NCI-H526 (cell line): ENCODE measurements at places on chromosomes 1 and 21.

DNA sequence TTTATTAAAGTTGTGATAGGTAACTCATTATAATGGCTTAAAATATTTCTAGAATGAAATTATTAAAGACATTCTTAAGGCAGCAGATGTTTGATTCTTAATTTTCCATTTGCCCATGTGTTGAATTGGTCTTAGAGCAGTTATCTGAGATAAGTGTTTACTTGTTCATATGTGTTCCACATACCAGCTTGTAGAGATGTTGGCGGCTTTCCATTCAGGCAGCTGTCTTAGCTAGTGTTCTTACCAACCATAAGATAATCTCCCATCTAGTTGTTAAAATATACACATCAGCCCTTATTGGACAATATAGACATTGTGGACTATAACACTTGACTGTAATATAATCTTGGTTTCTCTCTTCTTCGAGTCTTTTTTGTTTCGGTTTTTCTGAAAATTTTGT, 1372.9 kb upstream of the ADGRL2 start:
- DNase-seq, result no peak

- DNase-seq, result no peak
Measured at GRCh38 chr1:46183079-46183847, 7.0 kb upstream of the P3R3URF start.

GRCh38 chr1:31723828-31724359, 20.1 kb upstream of the COL16A1 start:
- no peak for DNase-seq

GRCh38 chr1:119964673-119965363, 68.5 kb upstream of the ADAM30 start:
- DNase-seq, result no peak

DNA sequence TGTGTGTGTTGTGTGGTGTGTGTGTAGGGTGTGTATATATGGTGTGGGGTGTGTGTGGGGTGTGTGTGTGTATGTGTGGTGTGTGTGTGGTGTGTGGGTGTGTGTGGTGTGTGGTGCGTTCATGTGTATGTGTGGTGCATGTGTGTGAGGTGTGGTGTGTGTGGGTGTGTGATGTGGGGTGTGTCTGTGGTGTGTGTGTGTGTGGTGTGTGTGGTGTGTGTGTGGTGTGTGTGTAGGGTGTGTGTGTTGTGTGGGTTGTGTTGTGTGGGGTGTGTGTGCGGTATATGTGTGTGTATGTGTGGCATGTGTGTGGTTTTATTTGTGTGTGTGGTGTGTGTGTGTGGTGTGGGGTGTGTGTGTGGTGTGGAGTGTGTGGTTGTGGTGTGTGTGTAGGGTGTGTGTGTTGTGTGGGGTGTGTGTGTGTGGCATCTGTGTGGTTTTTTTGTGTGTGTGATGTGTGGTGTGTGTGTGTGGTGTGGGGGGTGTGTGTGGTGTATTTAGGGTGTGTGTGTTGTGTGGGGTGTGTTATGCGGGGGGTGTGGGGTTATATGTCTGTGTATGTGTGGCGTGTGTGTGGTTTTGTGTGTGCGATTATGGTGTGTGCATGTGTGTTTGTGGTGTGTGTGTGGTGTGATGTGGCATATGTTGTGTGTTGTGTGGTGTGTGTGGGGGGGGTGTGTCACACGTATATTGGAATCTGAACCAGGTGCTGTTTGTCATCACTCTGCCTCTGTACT, 17.1 kb upstream of the ZBTB21 start:
- DNase-seq, result no peak

DNA sequence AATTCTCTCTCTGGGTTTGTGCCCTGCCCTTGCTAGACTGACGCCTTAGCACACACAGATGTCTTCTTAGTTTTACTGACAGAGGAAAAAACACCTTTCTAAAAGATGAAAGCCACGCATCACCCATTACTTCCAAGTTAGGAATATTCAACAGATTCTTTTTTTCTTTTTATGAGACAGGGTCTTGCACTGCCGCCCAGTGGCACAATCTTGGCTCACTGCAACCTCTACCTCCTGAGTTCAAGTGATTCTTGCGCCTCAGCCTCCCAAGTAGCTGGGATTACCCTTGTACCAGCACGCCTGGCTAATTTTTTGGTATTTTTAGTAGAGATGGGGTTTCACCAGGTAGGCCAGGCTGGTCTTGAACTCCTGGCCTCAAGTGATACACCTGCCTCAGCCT, 169.2 kb downstream of the APP start:
- no peak for DNase-seq

DNA sequence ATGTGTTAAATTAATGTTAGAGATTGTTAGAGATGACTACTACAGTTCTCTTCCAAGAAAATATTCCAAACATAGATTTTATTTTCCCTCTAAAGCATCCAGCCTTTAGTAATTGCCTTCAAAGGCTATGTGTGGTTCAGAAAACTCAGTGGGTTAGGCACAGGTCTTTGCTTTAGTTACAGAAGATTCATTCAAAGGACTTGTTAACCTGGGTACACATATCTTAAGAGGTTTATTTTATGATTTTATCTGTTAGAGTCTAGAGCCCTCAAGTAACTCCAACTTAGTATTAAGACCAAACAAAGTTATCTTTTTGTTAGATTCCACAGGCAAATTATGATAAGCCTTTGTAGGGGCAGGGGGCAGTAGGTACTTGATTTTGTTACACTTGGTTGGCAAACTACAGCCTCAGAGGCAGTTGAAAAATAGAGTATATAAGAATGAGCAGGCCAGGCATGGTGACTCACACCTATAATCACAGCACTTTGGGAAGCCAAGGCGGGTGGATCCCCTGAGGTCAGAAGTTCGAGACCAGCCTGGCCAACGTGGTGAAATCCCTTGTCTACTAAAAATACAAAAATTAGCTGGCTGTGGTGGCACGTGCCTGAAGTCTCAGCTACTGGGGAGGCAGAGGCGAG, 37.9 kb downstream of the CXADR start:
- DNase-seq, result no peak

DNA sequence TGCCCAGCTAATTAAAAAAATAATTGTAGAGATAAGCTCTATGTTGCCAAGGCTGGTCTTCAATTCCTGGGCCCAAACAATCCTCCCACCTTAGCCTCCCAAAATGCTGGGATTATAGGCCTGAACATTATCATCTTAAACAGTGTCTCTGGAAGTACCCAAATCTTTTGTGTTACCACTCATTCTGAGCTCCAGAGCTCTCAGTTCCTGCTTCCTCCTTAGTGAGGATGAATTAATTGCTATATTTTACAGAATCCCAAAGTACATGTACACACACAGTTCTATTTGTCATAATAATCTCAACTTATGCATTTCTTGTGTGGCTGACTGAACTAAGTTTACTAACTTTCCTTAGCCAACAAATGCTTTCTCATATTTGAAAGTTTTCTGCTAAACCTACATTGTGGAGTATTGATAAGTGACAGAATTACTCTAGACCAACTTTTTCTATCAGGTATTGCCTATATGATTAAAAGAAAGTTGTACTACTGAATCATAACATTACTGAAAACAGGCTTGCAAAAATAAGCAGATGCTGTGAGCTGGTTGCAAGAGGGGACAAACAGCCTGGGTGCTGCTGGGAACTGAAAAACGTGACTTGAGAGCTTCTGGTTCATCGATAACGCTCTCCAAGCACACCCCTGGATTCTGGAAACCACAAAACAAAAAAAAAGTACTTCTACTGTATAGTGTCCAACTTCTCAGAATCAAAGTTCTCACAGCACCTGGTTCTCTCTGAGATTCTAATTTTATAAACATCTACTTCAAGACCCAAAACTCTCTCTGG, 15.3 kb downstream of the VAV3 start:
- DNase-seq, result no peak

DNA sequence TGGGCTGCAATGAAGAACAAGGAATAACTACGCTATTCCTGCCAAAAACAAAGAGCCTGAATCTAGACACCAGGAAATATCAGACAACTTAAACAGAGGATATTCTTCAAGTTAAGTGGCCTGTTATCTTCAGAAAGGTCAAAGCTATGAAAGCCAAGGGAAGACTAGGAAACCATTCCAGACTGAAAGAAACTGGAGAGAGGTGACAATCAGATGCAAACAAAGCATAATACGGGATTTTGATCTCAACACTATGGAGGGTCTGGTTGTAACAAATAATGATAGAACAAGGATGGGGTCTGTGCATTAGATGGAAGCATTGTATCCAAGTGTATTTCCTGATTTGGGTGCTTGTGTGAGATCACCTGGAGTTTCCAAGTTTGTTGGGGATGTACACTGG, 2.7 kb downstream of the EPRS1 start:
- no peak for DNase-seq

DNA sequence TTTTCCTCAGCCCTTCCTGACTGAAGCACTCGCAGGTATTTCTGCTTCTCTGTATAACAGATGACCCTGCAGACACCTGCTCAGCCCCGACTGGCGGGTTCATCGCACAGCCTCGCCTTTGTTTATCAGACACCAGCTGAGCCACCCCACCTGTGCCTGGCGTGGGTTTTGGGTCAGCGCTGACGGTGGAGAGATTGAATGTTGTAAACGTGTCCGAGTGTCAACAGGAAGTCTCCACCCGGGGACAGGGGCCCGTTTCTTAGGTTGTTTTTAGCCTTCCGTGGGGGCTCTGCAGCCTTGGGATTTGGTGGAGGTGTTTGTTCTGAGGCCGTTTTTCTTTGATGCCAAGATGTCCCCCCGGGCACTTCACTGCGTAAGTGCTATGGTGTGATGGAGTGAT, 60.1 kb downstream of the COL18A1 start:
- DNase-seq, result no peak

GRCh38 chr1:169707912-169708604, 3.4 kb downstream of the SELL start:
- DNase-seq, result no peak

DNA sequence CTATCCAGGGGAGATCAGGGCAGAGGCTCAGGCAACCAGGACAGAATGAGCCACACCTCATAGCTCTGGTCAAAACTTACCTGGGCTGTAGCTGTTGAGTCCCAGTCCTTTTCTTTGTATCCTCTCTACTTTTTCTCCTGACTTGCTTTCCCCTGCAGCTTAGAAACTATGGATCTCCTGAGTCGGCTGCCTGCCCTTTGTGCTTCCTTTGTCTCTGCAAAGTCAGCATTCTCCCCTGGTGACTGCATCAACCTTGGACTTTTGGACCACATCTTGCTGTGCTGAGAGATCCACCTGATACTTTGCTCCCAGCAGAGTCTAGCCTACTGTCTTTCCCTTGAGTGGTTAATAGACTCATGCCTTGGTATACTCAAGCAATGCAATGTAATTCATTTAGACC, 353.3 kb downstream of the SIPA1L2 start:
- DNase-seq, result no peak
